Mesothelial cell of epicardium (in vitro differentiated cells): ENCODE measurements at places on chromosomes 3 and 15. TPM values are rescaled to one million over a fixed set of nuclear protein-coding genes. Genes with fewer than 3 reads are reported as not detected.
A peak's percentile ranks its signal among the peaks of the same experiment; 100 is the strongest.

TMEM207 gene
- total RNA-seq, result not detected in 3 replicates

ATP13A4 gene
- 1.9 to 2.0 TPM (median 2.0 TPM) in 3 replicates for total RNA-seq

GPR171 gene
- not detected in 3 replicates for total RNA-seq

XYLB gene
- total RNA-seq, result 5.2 to 5.9 TPM (median 5.5 TPM) in 3 replicates

CCRL2 gene
- total RNA-seq, result not detected in 3 replicates

CNTN3 gene
- total RNA-seq, result 1.5 to 2.5 TPM (median 1.6 TPM) in 3 replicates

TRIM42 gene
- total RNA-seq, result not detected in 3 replicates

NTRK3 gene
- total RNA-seq, result 1.8 to 2.1 TPM (median 1.8 TPM) in 3 replicates

SMCO1 gene
- not detected in 3 replicates for total RNA-seq

DNA sequence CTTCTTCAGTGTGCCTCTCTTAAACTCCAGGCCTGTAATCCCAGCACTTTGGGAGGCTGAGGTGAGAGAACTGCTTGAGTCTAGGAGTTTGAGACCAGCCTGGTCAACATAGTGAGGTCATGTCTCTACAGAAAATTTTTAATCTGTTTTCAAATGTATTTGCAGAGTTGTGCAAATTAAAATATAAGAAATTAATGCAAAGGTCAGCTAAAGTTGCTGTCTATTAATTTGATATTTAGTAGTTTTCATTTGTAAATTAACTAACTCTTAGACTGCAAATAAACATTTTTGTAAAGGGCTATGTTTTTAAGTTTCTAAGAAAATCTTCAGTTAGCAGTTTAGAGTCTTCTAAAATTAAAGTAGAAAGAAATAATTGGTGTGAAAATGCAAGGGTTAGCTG, 99.9 kb upstream of the TJP1 start:
- no peak for DNase-seq

GRCh38 chr3:14770591-14770990, 48.2 kb upstream of the FGD5 start:
- peak; percentile 26 for DNase-seq

- no peak for DNase-seq
Observed at GRCh38 chr15:90208356-90208755, 7.2 kb downstream of the SEMA4B start.

DNA sequence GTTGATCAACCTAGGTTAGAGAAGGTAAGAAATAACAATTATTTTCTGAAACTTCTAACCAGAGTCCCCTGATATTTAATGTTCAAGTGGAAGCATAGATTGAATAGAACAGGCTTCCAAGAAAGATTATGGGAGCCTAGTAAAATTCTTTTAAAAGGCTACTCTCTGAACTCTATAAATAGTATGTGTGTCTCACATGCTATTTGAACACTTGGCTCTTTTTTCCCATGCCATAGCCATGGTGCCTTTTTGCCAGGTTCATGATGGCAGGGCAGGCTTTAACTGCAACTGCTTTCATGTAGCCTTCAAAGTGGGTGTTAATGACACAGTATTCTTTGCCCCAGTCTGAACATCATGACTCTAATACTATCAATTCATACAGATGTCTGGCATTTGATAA, 22.9 kb upstream of the STRIT1 start:
- DNase-seq, result no peak

- DNase-seq, result no peak
Observed at GRCh38 chr3:42706721-42707619, 4.4 kb upstream of the HHATL start.

DNA sequence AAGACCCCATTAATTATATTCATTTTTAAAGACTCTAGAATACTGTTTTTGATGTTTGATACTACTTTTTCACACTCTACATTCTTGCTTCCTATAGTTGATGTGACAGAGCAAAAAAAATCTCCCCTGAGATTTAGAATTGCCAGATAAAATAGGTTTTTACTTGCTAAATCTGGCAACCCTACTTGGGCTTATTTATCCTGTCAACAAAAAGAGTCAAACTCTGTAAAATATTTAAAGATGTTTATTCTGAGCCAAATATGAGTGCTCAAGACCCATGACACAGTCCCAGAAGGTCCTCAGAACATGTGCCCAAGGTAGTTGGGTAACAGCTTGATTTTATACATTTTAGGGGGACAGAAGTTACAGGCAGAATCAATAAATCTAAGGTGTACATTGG, 72.3 kb downstream of the DAPK2 start:
- no peak for DNase-seq

DNA sequence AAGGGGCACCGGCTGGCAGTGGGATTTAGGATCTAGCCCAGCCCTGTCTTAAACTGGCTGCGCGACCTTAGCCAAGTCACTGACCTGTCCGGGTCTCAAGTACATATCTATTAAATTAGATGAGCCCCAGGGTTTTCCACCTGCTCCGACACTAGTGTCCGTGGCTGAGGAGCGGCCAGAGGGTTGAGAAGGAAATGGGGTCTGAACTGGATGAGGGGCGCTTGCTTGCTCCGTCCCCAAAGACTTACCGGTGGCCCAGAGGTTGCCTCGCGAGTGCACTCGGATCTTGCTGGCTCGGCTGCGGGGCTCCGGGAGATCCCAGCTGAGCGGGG, 285 bp downstream of the NMB start:
- no peak for DNase-seq

DNA sequence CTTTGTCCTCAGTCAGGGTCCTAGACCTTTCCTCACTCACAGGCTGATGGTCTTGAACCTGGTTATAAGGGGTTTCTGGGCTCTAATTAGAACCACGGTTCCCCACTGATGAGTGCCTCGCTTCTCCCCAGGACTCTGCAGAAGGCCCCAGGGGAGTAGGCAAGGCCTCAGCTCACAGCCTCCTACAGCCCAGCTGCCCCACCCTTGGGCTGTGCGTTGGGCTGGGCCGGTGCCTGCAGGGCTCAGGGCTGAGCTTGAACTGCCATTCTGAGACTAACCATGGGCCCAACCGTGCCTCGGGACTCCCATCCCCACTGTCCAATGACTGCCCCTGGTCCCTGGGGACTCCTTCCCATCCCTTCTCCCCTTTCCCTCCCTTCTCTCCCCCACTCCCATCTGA, 25.6 kb downstream of the CLEC3B start:
- no peak for DNase-seq

- no peak for DNase-seq
Observed at GRCh38 chr3:171788546-171789351, 21.5 kb downstream of the PLD1 start.

- DNase-seq, result no peak
Observed at GRCh38 chr3:194691481-194692283, 6.0 kb downstream of the FAM43A start.

DNA sequence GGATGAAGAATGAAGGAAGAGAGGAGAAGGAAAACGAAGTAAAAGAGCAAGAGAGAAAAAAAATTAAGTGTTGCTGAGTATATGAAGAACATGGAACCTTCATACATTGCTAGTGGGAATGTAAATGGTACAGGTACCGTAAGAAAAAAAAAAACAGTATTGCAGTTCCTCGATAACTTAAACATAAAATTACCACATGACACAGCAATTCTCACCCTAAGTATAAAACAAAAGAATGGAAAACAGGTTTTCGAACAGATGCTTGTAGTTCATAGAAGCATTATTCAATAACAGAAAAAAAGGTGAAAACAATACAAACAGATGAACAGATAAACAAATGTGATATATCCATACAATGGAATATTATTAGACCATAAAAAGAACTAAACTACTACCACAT, 51.6 kb downstream of the SENP7 start:
- no peak for DNase-seq

GRCh38 chr15:89379251-89379695, 44.6 kb upstream of the POLG start:
- DNase-seq, result no peak

DNA sequence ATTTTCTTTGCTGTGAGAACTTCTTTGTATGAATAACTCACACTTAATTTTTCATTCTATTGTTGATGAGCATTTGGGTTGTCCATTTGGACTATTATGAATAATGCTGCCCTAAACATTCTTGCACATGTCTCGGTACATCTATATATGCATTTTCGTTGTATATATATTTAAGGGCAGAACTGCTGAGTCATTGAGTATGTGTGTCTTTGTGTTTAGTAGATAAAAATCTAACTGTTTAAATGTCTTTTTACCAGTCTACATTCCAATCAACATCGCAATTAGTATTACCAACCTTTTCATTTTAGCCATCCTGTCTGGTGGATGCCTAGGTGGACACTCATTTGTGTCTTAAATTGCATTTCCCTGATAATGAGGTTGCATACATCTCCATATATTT, 144.4 kb downstream of the UACA start:
- no peak for DNase-seq

DNA sequence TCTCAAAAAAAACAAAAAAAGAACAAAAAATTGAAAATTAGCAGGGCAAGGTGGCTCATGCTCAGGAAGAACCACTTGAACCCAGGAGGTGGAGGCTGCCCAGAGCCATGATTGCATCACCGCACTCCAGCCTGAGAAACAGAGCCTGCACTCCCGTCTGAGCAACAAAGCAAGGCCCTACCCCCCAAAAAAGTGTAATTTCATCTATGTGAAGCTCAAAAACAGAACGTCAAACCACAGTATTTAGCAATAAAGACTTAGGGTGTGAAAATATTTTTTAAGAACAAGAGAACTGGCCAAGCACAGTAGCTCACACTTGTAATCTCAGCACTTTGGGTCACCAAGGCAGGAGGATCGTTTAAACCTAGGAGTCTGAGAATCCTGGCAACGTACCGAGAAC, 38.2 kb downstream of the STAG1 start:
- DNase-seq, result no peak

DNA sequence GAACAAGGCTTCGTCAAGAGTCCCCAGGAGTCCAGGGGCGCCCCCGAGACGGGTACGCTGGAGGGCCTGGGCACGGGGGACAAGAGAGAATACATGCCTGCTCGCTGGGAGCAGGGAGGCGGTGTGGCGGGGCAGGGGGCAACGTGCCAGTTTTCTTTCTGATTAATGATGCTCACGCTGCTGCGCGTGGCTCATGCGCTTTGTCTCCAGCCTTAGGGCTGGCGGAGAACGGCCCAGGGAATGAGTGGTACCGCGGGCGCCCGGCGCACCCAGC, 408 bp upstream of the ARPP21 start:
- no peak for DNase-seq
